Thoracic aorta (tissue), 2 donors: ENCODE measurements at places on chromosomes 4 and X. TPM values are rescaled to one million over a fixed set of nuclear protein-coding genes. Genes with fewer than 3 reads are reported as not detected.

The ITM2A gene
- total RNA-seq: 68.8 TPM

The GLOD5 gene
- total RNA-seq: not detected

DNA sequence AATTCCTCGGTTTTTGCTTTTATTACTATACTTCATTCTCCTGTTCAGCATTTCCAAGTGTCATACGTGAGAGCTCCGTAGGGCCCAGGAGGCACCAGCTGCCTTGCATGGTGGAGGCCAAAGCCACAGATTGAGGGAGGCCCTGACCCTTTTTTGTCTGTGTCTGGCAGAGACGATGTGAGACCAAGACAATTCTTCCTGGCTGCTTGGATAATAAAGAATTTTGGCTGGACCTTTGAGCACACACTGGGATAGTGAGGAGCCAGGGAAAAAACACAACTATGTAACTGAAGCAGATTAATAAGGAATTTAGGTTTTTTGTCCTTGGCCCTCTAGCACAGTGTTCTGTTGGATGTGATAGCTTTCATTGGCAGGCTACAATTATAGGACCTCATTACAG lies 161.0 kb downstream of the CPXCR1 start:
- no peaks in the 10 kb centered on the region for H3K27me3 ChIP-seq
- H3K4me1 ChIP-seq: no peaks in the 10 kb centered on the region
- no peak for DNase-seq
- no peaks in the 10 kb centered on the region for H3K36me3 ChIP-seq

DNA sequence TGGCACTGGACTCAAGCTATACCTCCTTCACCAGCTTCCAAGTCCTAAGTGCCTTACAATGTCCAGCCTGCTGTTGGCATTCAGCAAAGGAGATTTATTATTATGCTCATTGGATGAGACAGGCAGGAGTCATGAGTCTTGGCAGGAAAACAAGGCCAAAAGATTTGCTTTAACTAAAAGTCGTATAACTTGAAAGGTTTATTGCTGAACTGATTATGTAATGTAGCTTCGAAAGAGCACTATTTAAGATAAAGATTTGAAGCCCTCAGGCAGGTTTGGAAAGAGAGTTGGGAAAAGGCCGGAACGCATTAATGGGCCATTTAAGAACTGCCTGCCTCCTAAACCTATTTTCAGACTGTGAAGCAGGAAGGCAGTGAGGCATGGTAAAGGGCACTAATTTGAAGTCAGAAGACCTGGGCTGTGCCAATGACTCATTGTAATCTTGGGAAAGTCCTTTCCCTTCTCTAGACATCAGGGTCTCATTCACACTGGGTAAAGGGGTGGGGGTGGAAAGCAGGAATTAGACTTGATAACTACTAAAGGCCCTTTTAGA lies 280.5 kb upstream of the EDA2R start:
- no peaks in the 10 kb centered on the region for H3K36me3 ChIP-seq
- no peaks in the 10 kb centered on the region for H3K27me3 ChIP-seq
- H3K4me3 ChIP-seq: no peak overlapping the region
- H3K27ac ChIP-seq: peak overlapping the region; percentile 55
- H3K4me1 ChIP-seq: no peaks in the 10 kb centered on the region

DNA sequence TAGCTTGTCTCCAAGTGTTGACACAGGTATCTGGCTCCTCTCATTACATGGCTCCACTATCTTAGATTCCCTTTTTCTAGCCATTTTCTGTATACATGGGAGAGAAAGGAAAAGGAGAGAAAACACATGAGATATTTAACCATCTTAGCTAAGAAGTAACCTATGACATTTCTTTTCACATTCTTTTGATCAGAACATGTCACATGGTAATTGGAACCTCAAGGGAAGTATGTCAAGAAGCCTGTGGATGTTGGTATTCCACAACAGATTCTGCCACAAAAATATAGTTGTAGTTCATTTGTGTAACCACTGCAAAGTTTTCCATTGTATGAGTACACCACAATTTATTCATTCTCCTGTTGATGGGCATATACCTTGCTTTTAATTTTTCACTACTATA lies 18.7 kb upstream of the GABRB1 start:
- no peak overlapping the region for H3K4me3 ChIP-seq
- DNase-seq: no peak
- no peaks in the 10 kb centered on the region for H3K27me3 ChIP-seq
- no peaks in the 10 kb centered on the region for H3K36me3 ChIP-seq

- DNase-seq: no peak
- H3K27me3 ChIP-seq: no peaks in the 10 kb centered on the region
- no peaks in the 10 kb centered on the region for H3K4me1 ChIP-seq
- H3K27ac ChIP-seq: no peak overlapping the region
- H3K36me3 ChIP-seq: no peaks in the 10 kb centered on the region
Observed at GRCh38 chr4:185031611-185032010, 13.3 kb downstream of the HELT start.

DNA sequence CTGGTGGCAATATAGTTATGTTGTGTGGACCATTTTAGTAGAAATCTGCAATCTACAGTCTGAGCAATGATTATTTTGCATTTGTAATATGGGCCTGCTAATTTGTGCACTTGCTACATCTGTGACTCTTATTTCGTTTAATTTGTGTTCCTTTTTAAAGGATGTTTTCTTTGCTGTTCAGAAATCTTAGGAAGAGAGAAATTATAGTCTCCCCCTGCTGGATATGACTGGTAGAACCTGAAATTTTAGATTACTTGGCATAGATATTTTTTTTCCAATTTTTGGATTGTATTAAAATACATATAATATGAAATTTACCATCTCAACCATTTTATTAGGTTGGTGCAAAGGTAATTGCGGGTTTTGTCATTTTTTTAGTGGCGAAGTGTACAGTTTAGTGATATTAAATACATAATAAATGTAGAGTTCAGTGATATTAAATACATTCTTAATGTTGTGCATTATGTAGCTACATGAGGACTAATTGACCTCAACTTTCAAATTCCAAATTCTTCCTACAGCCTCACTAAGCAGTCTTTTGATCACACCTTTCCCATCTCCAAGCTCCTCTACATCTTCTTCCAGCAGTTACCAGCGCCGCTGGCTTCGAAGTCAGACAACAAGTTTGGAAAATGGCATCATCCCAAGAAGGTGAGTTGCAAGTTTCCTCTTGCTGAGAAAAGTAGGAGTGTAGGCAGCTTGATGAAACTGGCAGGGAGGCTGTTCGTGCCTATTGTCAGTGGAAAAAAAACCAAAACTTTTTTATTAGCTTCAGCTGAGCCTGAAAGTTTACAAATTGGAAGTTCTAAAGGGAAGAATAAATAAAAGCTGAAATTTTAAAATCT lies 82.2 kb downstream of the FNIP2 start:
- peaks cover 23% of the 10 kb centered on the region for H3K36me3 ChIP-seq
- H3K4me1 ChIP-seq: no peaks in the 10 kb centered on the region
- no peak overlapping the region for H3K4me3 ChIP-seq
- no peak overlapping the region for H3K27ac ChIP-seq
- DNase-seq: no peak
- no peaks in the 10 kb centered on the region for H3K27me3 ChIP-seq

GRCh38 chr4:22454955-22455354 lies 60.9 kb downstream of the ADGRA3 start:
- H3K4me3 ChIP-seq: no peak overlapping the region
- H3K36me3 ChIP-seq: no peaks in the 10 kb centered on the region
- no peak overlapping the region for H3K27ac ChIP-seq
- no peaks in the 10 kb centered on the region for H3K4me1 ChIP-seq

- H3K27me3 ChIP-seq: no peaks in the 10 kb centered on the region
- DNase-seq: peak; percentile 7
- no peak overlapping the region for H3K4me3 ChIP-seq
- H3K36me3 ChIP-seq: no peaks in the 10 kb centered on the region
- H3K4me1 ChIP-seq: no peaks in the 10 kb centered on the region
Observed at GRCh38 chr4:13918110-13918509, 290.6 kb upstream of the BOD1L1 start.

- H3K4me1 ChIP-seq: no peaks in the 10 kb centered on the region
- H3K36me3 ChIP-seq: no peaks in the 10 kb centered on the region
- no peak for DNase-seq
- no peak overlapping the region for H3K27ac ChIP-seq
- H3K27me3 ChIP-seq: no peaks in the 10 kb centered on the region
Observed at GRCh38 chrX:112164420-112164819, 81.8 kb upstream of the TRPC5 start.

- H3K27ac ChIP-seq: no peak overlapping the region
- H3K4me3 ChIP-seq: no peak overlapping the region
- DNase-seq: no peak
- H3K27me3 ChIP-seq: no peaks in the 10 kb centered on the region
Observed at GRCh38 chrX:46381630-46382029, 163.6 kb downstream of the ZNF674 start.
